ENCODE measurements at places on chromosomes 7 and 10.

DNA sequence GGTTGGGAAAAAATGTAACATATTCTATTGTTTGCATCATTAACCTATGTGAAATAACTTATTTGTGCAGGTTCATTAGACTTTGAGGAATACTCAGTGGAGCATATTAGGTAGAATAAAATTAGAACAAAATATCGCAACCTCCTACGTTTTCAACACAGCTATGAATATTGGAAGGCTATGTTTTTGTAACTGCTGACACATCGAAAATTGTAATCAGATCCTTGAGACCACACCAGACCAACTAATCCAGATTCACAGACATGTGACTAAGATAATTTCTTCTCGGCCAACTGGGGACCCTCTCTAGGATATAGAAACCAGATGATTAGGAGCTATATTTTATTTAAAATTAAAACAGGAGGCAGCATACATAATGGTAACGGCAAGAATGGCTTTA, 77.5 kb upstream of the VWC2 start:
- DNase-seq, result no peak

GRCh38 chr7:121547544-121548092, 151.5 kb upstream of the FAM3C start:
- DNase-seq, result no peak

- DNase-seq, result no peak
Measured at GRCh38 chr10:110817614-110818013, 54.1 kb upstream of the PDCD4 start.

DNA sequence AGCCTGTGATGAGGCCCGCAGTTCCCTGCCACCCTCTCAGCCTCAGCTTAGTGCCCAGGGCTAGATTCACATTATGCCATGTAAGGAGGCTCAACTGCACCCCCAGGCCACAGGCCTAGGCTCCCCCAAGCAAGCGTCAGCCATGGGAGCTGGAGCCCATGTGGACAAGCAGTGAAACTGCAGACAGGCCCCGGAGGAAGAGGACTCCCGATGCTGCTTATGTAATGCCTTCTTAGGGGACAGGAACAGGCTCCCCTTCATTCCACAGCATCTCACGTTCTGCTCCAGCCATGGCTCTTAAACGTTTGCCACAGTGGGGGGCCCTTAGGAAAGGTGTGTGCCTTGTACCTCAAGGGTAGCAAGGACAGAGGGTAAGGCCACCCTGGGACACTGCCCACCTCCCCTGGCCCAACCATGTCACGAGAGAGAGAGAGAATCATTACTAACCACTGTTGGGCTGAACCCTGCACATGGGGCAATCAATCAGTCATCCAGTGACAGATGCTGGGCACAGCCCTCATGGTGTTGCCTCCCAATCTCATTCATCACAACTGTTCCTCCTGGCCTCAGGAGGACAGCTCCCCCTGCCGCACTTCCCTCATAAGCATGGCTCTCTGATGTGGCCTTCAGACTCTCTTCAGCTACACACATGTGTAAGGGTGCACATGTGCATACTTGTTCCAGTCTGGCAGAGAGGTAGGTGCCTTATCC, 263.0 kb downstream of the GRID1 start:
- no peak for DNase-seq

- no peak for DNase-seq
Measured at GRCh38 chr7:139850906-139851305, 21.8 kb downstream of the TBXAS1 start.

- peak; percentile 57 for DNase-seq
Measured at GRCh38 chr7:130151591-130152492, 53.4 kb downstream of the TMEM209 start.

- no peak for DNase-seq
Measured at GRCh38 chr10:75705426-75705825, 274.0 kb downstream of the LRMDA start.

GRCh38 chr10:62707810-62708209, 96.7 kb upstream of the ADO start:
- no peak for DNase-seq

GRCh38 chr7:151383638-151384351, 26.0 kb downstream of the WDR86 start:
- no peak for DNase-seq

GRCh38 chr10:129968020-129968852, 4.2 kb upstream of the EBF3 start:
- DNase-seq, result no peak

- DNase-seq, result peak; percentile 88
Measured at GRCh38 chr10:77478247-77478961, 159.2 kb downstream of the KCNMA1 start.
